ENCODE measurements at places on chromosomes 5 and 9.

GRCh38 chr5:203246-203930 is 12.1 kb downstream of the LRRC14B start:
- DNase-seq, result peak; percentile 5

- DNase-seq, result no peak
Measured at GRCh38 chr9:91541734-91542133, 118.1 kb upstream of the NFIL3 start.

DNA sequence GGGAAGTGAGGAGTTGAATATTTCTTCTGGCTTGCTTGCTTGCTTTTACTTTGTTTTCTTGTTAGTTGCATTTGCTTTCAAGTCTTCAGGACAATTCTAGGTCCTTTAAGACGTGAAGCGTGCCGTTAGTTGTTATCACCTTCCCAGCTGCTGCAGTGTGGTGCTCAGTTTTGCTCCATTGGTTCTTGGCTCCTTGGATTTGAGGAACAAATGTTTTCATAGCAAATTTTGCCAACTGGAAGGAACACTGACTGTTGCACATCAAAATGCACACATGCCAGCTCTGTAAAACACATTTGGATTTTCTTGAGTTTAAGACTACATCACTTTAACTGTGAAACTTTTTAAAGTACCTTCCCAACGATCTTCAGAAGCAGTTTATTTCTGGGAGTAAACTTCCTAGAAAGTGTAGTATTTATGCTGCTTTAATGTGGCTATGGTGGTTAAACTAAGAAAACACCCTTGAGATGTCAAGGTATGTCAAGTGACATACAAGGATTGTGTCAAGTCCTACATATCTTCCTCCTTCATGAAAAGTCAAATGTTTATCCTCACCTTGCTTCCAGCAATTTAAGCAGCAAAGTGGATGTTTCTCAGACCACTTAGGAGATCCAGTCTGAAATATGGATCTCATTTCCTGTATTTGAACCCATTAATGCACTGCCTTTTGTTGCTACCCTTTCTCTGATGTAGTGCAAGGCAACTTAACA is 24.9 kb downstream of the MOCS2 start:
- no peak for DNase-seq

- DNase-seq, result no peak
Measured at GRCh38 chr5:171570244-171570825, 150.9 kb downstream of the FGF18 start.

DNA sequence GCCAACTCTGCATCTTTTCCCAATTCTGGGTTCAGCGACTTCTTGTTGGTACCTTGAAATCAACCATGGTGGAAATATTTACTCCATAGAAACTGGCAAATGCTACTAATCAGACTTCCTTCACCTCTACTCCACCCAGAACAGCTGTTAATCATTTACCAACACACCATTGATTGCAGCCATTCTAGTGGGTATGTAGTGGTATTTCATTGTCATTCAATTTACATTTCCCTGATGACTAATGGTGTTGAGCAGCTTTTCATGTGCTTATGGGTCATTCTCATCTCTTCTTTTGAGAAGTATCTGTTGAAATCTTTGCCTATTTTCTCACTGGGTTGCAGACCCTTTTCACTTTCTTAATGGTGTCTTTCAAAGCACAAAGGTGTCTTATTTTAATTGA is 122.4 kb upstream of the MSX2 start:
- DNase-seq, result no peak

- no peak for DNase-seq
Measured at GRCh38 chr9:68653141-68653595, 51.9 kb upstream of the PIP5K1B start.

- DNase-seq, result no peak
Measured at GRCh38 chr9:82572146-82572545, 490.8 kb downstream of the RASEF start.

GRCh38 chr9:37551888-37552287 is 24.3 kb downstream of the FBXO10 start:
- DNase-seq, result no peak

Data from AG20443 (cell line).